Fibroblast of villous mesenchyme (primary cell): ENCODE measurements at places on chromosomes 1 and 21. TPM values are rescaled to one million over a fixed set of nuclear protein-coding genes. Genes with fewer than 3 reads are reported as not detected.

TNFRSF1B gene
- total RNA-seq, result 8.7 and 25.9 TPM in 2 replicates

DNA sequence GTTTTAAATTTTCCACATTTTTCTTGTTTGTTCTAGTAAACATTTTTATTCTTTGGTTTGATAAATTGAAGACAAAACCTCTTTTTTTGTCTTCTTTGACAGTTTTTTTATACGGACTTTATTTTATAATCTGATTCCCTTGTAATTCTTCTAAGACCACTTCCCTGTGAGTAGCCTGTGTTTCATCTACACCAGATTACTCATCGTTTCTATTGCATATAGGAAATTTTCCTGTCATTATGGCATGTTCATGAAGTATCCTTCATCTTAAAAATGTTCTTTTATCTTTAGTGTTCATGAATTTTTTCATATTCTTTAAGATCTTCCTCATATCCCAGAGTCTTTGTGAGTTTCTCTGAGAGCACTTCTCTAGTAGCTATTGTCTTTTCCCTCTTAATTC, 109.8 kb downstream of the USP25 start:
- no peak for DNase-seq

DNA sequence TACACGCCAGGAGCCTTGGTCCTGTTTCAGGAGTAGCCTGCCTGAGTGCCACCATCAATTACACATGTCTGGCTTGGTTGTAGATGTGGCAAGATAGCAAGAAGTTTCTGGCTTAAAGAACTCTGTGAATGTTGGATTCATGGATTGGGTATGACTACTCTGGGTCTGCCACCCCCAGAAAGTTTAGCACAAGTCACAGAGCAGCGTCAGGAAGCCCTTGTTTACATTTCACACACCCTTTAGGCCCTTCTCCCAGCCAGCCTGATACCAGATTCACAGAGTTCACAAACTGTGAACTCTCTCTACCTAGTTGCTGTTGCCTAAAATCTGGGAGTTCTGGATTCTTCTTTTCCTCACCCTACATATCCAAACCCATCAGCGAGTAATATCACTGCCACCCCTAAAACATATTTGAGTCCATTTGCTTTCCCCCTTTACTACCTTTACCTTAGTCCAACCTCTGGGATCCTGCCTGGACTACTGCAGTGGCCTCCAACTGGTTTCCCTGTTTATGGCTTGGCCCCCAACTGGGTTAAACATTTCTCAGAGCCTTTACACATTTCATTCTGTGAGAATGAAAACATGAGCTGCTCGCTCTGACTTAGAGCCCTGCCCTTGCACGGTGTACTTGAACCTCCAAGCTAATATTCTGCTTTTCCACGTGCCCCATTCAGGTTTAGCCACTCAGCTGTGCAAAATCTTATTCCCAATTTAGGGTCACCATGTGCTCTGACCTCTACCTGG, 4.1 kb upstream of the CCDC24 start:
- peak; percentile 37 for DNase-seq

- DNase-seq, result no peak
These were observed 277.0 kb upstream of the B3GALT2 start for GRCh38 chr1:193463326-193463932.

DNA sequence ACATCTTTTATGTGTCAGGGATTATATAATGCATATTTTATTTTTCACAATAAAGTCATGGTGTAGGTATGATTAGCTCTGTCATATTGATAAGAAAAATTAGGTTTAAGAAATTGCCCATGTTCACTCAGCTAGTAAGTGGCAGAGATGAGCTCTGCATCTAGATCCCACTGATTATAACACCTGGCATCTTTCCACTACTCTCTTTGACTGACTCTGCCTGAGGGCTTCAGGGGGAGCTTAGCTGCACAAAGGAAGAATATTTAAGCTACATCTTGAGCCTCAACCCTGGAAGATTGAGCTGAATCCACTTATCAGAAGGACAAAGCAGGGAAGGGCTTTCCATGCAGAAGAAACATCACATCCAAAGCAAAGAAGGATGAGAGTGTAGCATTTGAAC, 190.4 kb downstream of the MIS18A start:
- no peak for DNase-seq

- no peak for DNase-seq
These were observed 17.3 kb downstream of the GLUL start for GRCh38 chr1:182374101-182374834.

GRCh38 chr1:191034132-191034531, 556.5 kb upstream of the BRINP3 start:
- no peak for DNase-seq

GRCh38 chr1:28735961-28736449, 735 bp upstream of the YTHDF2 start:
- no peak for DNase-seq

DNA sequence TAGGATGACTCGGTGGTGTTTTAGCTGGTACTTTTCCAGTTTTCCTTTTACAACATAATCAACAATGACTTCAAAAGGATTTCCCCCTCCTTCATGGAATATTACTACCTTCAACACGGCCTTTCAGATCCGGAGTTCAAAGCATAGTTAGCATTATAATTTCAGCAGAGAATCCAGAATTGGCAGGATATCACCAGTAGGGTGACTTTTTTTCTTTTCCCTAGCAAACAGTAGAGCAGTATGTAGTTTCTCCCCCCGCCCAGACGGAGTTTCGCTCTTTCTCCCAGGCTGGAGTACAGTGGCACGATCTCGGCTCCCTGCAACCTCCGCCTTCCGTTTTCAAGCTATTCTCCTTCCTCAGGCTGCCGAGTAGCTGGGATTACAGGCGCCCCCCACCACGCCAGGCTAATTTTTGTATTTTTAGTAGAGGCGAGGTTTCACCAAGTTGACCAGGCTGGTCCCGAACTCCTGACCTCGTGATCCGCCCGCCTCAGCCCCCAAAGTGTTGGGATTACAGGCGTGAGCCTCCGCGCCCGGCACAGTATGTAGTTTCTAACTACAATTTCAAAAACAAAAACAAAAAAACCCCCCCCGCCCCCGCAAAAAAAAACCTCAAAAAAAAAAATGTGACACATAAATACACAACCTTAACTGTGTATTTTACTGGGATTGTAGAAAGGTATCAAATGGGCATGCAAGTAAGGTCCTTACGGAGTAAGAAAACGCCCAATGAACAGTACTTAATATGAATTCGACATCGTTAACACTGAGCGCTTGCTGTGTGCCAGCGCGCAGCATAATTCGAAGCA, 1.5 kb upstream of the COX20 start:
- DNase-seq, result peak; percentile 81

DNA sequence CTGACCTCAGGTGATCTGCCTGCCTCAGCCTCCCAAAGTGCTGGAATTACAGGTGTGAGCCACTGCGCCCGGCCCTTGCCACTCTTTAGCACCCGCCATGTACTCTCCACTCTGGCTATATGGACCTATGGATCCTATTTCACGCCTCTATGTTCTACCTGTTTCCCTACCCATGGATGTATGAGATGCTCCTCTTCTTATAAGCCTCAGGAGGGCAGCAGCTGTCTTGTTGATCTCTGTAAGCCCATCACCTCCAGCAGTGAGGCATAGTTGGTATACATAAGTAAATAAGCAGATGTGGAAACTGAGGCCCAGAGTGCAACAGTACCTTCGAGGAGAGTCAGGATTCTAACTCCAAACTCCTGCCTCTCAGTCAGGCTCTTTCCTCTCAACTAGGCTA, 24.7 kb upstream of the ARTN start:
- no peak for DNase-seq

GRCh38 chr1:97238816-97239215, 517.2 kb downstream of the PTBP2 start:
- no peak for DNase-seq

SNIP1 gene
- 9.5 and 11.6 TPM in 2 replicates for total RNA-seq

- peak; percentile 98 for DNase-seq
These were observed 3.6 kb upstream of the RASSF5 start for GRCh38 chr1:206503591-206504362.

- peak; percentile 93 for DNase-seq
These were observed 39.0 kb downstream of the LRRC71 start for GRCh38 chr1:156959414-156959813.

- DNase-seq, result peak; percentile 83
These were observed 159.6 kb downstream of the TOMM20 start for GRCh38 chr1:234969011-234969441.

DNA sequence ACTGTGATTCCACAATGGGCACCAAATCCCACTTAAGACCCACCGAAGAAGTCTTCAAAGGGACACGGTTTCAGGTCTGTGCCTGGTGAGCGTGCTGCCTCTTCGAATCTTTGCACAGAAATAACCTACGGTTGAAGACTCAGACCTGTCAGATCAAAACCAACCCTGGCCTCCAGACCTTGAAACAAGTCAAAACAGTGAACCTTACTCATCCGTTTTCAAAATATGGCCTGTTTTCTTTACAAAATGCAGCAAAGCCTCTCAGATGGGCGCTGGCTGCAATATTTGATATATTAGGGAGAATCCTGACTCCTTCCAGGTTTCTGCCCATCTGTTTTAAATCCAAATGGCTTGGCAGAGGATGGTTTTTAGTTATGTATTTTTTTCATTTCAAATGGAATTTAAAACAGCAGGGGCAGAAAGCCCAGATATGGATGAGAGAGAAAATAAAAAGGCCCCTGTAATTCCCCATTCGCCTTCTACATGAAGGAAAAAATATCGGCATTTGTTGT, 14.0 kb downstream of the JUN start:
- no peak for DNase-seq

DNA sequence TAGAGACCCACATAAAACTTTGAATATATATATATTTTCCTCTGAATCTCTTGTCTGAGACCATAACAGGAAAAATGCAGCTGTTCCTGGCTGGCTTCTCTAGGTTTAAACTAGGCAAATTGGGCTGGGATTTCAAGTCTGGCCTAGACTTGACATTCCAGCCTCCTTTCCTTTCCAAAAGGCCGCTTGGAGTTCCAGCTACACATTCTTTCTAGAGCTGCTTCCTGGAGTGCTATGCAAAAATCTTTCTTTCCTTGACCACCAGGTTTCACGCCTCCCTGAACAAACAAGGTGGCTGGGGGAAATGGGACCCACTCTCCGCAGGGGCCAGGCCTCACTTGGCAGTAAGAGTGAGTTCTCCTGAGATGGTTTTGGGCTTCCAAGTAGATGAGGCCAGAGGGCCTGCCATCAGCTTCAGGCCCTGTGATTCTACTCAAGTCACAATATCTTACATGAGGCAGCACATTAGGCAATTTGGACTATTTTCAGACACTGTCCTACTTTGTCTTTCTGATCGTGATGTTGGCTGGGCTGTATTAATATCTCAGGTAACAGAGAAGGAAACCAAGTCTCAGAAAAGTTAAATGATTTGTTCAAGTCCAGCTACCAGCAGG, 102.4 kb downstream of the FAM78B start:
- DNase-seq, result no peak

ST7L gene
- 17.4 and 29.8 TPM in 2 replicates for total RNA-seq

DNA sequence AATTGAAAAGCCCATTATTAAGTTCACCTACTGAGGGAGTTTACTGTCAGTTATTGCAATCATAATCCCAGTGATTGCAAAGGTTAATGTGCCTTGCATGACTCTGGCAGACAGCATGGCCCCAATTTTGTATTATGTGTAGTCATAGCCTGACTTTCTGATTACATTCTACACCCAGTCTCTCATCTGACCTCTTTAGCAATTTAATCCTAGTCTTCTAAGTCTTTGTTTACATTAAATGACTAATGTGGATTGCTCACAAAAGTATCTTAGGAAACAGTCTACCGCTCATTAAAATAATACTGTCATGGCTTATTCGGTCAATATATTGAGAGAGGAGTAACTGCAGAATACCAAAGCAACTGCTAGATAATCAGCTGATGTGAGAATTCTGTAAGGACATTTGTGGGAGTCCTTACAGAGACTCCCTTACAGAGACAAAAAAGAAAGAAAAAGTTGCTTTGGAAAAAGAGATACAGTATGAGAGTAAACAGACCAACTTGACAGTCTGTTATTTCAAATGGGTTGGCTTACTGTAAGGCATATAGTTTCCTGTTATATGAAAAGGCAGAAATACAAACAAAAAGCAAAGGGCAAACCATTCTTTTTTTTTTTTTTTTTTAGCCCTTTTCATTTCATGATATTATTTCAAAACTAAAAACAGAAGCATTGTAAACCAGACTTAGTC, 42.8 kb downstream of the SMG7 start:
- peak; percentile 86 for DNase-seq

TMEM234 gene
- 21.6 and 23.8 TPM in 2 replicates for total RNA-seq

SOAT1 gene
- total RNA-seq, result 23.8 and 37.6 TPM in 2 replicates

- DNase-seq, result no peak
These were observed 9.1 kb downstream of the ITGB2 start for GRCh38 chr21:44911384-44912157.

DNA sequence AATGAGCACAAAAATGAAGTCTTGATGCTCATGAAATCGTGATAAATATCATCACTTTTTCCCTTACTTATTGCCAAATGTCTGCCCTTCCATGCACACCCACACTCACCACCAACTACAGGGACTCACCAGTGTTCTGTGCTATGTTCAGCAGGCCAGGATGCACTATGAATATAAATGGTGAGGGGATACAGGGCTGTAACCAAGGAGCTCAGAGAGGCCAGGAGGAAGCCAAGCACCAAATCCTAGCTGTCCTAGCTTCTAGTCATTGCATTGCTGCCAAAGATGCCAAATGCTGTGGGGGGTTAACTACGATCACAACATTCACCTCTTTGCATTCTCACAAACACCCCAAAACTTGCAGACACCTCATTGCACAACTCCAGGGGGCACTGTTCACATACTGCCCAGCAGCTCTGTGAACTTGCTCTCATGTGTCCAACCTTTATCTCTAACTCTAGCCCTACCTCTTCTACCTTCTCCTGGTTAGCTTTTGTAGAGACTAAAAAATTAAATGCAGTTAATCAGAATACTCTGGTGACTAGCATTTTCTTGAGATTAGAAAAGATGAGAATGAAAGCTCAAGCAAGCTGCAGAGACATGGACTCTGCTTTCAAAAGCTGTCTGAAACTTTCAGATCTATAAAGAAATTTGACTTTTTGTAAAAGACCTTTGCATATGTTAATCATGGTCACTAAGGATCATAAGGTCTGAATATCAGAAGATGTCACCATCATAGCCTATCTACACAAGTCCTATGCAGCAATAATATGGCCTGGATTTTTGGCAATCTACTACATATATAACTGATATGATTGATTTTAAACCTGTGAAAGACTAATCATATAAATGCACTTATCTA, 13.9 kb upstream of the KIF14 start:
- DNase-seq, result no peak

HMGCS2 gene
- total RNA-seq, result not detected in 2 replicates

DNA sequence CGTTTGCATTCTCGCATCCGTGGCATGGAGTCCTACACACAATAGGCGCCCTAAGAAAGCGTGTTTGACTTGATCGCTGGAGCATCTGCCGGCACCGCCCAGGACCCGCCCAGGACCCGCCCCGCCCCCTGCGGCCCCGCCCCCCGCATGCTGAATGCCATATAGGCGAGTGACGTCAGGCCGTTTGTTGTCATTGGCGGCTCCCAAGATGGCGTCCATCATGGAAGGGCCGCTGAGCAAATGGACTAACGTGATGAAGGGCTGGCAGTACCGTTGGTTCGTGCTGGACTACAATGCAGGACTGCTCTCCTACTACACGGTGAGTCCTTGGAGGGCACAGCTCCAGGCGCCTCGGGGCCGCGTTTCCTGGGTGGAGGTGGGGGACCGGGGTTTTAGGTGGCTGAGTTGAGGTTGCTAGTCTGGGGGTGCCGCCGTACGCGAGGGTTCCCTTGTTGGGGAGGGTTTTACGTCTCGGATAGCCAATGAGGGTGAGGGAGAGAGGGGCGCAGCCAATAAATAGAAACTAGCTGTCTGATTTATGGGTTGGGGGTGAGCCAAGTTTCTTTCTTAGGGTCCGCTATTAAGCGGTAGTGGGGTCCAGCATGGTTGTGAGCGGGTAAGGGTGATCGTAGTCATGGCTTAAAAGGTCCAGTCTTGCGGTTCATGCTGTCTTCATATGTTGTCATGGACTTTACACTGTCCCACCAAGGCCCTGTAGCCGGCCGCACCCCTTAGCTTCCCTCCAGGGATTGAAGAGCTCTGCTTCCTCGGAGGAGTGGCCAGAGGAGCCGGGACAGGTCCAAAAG, at the start of gene OSBPL9:
Gene OSBPL9, plus strand, starts transcription at position 190 of the 806 bp plus-strand sequence. Its CDS starts 19 bp downstream, at position 209.
- peak; percentile 95 for DNase-seq
